Stimulated activated CD8-positive, alpha-beta memory T cell treated with anti-CD3 and anti-CD28 coated beads, Interleukin-7, amount 100 ng/mL, for 48 hours (primary cell): ENCODE measurements at places on chromosomes 7 and 10.
A peak's percentile ranks its signal among the peaks of the same experiment; 100 is the strongest.

DNA sequence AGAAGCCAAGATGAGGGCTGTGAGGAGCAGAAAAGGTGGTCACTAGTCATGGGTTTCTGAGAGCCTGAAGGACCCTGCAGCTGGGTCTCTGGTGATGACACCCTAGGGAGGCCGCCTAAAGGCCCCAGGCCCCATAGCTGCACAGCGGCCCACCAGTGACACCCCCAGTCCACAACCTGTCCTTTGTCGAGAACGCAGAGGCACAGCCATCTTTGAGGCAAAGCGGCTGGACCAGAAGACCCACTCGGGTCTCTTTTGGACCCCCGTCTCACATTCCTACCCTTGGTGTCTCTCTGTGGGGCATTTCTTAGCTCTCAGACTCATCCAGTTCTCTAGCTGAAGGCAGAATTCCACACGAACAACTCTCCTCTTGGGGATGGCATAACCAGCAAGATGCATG, 18.8 kb downstream of the JCAD start:
- no peak for DNase-seq

GRCh38 chr7:99371376-99371920, 3.1 kb upstream of the ARPC1B start:
- no peak for DNase-seq

- DNase-seq = no peak
These were observed 7.4 kb upstream of the TRPV6 start for GRCh38 chr7:142892951-142893350.

- DNase-seq = no peak
These were observed 3.6 kb downstream of the OR2F2 start for GRCh38 chr7:143938379-143939243.

GRCh38 chr7:107051376-107051775, 6.9 kb downstream of the PRKAR2B start:
- DNase-seq = no peak

DNA sequence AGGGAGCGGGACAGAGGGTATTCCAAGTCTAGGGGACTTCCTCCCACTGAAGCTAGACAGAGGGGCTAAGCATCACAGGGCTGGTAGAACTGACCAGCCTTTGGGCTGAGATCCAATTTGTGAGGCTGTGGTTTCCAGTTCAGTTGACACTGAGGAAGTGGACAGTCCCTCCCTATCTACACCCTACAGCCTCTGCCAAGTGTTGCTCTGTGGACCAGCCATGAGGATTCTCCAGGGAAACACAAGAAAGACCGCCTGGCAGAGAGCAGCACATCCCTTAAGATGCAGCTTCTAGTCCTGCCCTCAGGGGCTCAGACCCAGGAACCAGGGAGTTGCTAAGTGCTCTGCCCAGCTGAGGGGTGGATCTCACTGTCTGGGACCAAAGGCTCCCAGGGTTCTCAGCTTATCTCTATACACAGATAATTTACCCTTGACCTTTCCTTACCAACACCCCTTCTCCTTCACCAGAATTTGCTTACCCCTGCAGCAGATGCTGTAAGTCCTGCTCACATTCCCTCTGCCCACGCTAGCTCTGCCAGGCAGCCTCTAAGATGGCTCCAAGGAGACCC, 252.0 kb downstream of the SKIDA1 start:
- no peak for DNase-seq

GRCh38 chr10:48800007-48800675, 115.5 kb downstream of the WDFY4 start:
- DNase-seq = no peak

GRCh38 chr7:120272701-120273475, at the start of gene KCND2:
KCND2 (plus strand) TSS chr7:120273175.
- DNase-seq = no peak

GRCh38 chr7:83983606-83984005, 211.0 kb downstream of the SEMA3A start:
- DNase-seq = no peak

DNA sequence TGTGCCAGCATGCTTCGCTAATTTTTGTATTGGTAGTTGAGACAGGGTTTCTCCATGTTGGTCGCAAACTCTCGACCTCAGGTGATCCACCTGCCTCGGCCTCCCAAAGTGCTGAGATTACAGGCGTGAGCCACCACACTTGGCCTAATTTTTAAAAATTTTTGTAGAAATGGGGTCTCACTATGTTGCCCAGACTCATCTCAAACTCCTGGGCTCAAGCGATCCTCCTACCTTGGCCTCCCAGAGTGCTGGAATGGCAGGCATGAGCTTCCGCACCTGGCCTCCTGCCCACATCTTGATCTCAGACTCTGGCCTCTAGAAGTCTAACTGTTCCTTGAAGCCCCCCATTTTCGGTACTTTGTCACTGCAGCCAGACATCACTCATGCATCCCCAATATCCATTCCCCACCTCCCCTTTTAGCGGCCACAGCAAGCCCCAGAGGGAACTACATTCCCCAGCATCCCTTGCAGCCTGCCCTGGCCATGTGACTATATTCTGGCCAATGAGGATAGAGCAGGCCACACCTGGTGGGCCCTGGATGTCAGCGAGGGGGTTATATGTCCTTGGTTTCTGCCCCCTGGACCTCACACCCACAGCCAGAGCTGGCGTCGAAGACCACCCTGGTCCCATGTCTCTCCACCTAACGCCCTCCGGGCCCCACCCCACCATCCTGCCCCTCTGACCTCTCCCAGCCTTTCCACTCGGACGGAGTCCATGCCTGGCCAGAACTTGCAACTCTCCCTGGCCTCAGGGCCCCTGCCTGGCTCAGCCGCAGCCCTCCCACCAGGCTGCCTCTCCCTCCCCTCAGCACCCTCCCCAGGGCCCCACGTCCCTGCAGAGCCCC, 33.8 kb downstream of the MICALL2 start:
- DNase-seq = no peak

GRCh38 chr7:140981951-140982350, 32.8 kb downstream of the MRPS33 start:
- no peak for DNase-seq

GRCh38 chr10:14326581-14326980, 4.1 kb downstream of the FRMD4A start:
- no peak for DNase-seq

GRCh38 chr7:112411186-112411795, 39.0 kb upstream of the IFRD1 start:
- DNase-seq = no peak

- no peak for DNase-seq
These were observed 32.4 kb downstream of the UNC5B start for GRCh38 chr10:71244431-71245419.

DNA sequence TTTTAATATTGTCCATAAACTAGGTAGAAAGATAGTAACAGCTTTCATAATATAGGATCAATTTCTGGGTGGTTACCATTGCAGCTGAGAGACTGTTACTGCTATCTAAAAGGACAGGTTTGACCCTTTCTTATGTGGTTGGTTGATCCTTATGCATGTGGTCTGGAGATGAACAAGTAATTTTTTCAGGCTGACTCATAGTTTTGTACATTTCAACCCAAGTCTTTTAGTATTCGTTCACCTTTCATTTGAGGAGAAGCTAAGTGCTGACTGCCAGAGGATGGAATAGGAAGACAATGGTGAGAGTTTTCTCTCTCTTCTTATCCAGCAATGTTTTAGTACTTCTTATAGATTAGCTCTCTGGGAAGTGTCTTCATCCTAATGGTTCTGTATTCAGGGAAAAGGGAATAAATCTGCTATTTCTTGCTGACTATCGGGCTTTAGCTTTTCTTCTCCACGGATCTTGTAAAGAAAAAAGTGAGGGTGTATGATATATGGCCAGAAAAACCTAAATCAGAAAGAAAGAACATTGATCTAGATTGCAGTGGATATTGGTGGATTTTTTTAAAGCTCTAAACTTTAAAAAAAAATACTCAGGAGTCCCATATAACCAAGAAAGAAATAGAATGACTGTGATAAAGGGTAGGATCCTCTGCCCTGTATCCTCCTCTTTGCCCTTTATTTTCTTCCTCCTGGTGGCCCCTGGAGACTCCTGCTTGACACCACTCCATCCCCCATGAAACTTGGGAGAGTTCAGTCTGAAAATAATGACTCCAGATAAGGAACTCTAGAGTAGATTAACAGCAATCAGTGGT, 88.0 kb downstream of the CPED1 start:
- no peak for DNase-seq

DNA sequence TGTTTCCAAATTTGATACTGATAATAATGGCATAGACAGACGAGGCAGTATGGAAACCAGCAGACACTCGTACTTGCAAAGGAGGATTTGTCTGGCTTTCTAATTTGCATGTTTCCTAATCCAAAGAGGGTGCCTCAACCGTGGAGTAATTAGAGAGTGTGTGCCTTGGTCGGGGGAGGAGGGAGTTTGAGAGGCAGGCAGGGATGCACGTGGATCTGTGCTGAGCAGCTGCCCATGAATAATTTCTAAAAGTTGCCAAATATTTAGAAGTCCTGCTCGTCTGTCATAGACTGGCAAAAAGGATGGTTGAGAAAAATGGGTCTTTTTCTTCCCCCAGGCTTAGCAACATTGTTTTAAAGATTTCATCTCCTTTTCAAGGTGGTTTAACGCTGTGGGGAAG, 69.4 kb downstream of the PTPRE start:
- DNase-seq = no peak

DNA sequence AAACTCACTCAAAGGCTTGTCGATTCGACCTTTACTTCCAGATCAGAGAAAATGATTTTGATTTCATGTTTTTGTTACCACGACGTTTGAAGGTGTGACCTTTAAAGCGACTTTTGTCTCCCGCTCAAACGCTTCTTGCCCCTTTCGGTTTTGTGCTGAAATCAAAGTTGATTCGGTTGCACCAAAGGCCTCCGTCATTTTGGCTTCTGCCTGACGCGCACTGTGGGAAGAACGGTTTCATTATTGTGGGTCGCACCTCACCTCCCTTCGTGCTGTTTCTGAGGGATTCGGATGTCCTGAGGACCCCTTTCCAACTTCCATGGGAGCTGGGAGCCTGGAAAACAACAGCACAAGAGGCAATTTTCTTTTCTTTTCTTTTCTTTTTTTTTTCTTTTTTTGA, 176.9 kb downstream of the DNAJB6 start:
- DNase-seq = no peak

DNA sequence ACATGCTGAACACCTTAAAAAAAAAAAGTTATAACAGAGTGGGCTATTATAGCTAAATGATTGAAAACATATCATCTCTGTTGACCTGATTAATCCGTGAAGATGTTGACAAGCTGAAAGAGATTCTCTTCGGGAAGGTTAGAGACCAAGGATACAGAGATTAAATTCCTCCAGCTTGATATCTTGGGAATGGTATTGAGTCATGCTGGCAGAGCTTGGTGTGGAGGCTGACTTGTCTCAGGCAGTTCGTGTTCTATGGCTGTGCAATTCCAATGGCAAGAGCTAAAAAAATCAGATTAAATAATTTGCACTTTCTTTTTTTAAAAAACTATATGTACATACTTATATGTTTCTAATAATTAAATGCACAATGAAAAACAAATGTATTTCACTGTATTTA, 24.9 kb upstream of the CACNA2D1 start:
- DNase-seq = no peak

- peak; percentile 73 for DNase-seq
These were observed 5.3 kb downstream of the SRGN start for GRCh38 chr10:69092959-69093850.

DNA sequence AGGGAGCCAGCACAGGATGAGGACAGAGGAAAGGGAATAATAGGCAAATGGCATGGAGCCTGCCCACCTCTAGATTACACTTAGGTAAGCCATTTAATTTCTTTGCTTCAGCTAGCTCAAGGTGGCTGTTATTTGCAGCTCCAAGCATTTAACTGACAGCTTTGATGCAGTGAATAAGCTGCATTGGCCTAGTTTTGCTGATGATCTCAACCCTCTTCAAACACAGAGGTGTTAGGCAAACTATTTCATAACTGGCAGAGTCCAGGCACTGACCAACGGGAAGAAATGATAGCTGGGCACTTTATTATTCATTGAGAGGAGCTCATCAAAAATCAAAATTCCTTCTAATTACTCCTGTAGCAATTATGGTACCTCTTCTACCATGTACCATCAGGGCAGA, 317.4 kb downstream of the BMPER start:
- DNase-seq = no peak

DNA sequence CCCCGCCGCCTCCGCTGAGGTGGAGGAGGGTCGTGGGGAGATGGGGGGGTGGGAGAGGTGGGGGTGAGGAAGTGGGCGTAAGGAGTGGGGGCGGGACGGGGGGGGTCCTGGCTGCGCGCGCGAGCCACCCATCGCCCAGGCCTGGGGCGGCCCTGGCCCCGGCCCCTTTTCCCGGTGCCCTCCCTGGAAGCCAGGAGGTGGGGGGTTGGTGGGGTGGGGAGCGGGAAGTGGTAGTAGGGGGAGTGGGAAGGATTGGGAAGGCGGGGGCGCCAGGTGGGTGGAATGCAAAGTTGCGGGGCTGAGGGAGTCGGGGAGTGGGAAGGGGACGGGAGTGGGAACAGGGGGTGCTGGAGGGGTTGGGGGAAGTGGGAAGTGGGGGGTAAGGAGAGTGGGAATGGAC, 319 bp upstream of the MMD2 start:
- no peak for DNase-seq

- no peak for DNase-seq
These were observed 54.7 kb upstream of the NPTX2 start for GRCh38 chr7:98562381-98562823.

- no peak for DNase-seq
These were observed 97.4 kb downstream of the ELFN1 start for GRCh38 chr7:1767524-1767923.

GRCh38 chr7:31114593-31115343, 62.7 kb downstream of the ADCYAP1R1 start:
- DNase-seq = no peak

DNA sequence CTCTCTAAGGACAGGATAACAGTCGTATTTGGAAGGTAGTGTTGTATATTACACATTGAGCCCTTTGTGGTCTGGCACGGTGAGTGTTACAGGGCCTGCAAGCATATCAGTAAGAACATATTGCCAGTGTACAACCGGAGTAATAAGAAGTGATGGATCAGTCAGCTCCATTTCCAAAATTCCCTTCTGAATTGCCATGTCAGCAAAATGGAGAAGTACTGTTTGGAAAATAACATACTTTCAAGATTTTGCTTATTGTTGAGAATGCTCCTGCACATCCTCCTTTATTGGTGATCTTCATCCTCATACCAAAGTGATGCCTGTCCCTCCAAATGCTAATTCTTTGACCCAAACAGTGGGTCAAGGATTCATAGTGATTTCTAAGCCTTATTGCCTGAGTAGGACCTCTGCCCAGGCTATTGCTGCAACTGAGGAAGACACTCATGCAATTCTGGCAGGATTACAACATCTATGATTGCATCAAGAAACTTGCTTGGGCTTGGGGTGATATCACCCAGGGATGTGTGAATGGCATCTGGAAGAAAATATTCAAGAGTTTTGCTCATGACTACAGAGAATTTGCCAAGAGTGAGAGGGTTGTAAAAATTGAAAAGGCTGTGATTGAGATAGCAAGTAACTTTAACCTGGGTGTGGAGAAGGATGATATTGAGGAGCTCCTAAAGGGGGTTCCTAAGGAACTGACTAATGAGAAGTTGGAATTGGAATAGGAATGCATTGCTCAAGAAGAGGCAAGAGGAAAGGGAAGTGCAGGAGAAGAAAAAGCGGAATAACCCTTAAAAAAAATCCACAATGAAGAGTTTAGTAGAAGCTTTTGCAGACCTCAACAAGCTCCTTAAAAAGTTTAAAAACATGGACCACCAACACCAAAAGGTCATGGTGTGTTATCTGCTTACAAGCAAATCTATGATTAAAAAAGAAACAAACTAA, 452.2 kb upstream of the SORCS1 start:
- no peak for DNase-seq

- no peak for DNase-seq
These were observed 1247.8 kb upstream of the SORCS1 start for GRCh38 chr10:108412323-108412722.

- DNase-seq = no peak
These were observed 88.5 kb downstream of the IPMK start for GRCh38 chr10:58179238-58179637.

- no peak for DNase-seq
These were observed 79.7 kb downstream of the VIPR2 start for GRCh38 chr7:159064816-159065510.
